Thoracic aorta (tissue), 2 donors: ENCODE measurements at places on chromosomes 4 and X. TPM values are rescaled to one million over a fixed set of nuclear protein-coding genes. Genes with fewer than 3 reads are reported as not detected.

- no peak for DNase-seq
These were observed 65.3 kb downstream of the CLNK start for GRCh38 chr4:10619220-10619619.

DNA sequence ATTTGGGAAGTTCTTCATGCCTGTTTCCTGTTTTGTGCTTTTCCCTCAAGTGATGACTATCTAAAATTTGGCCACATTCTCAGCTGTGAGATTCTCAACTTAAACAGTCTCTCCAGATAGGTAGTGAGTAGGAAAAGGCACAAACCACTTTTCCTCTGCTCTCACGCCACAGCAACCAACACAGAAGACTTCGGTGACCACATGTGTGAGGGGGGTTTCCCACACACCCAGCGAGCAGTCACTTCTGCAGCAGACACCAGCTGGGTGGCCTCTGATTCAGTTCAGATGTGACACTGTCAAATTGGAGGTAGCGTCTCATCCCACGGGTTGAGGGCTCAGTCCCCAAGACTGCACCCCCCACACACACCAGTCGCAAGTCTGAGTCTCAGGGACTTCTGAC is 25.1 kb upstream of the CLDN34 start:
- no peak for DNase-seq

The CT45A3 gene
- total RNA-seq, result not detected

DNA sequence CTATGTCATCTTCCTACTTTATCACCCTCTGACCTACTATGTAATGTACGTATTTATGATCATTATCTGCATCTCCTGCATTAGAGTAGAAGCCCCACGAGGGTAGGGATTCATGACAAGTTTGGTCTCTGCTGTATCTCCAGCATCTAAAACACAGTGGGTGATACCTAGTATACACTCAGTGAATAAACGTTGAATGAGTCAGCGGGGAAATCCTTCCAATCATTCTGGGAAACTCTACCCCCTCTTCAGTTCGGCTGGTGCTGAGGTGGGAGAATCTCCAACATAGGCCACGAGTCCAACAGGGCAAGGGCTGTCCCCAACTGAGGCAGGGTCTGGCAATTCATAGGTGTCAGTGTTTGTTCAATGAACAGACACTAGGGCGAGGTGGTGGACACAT is 74.4 kb upstream of the EFNB1 start:
- DNase-seq, result no peak

DNA sequence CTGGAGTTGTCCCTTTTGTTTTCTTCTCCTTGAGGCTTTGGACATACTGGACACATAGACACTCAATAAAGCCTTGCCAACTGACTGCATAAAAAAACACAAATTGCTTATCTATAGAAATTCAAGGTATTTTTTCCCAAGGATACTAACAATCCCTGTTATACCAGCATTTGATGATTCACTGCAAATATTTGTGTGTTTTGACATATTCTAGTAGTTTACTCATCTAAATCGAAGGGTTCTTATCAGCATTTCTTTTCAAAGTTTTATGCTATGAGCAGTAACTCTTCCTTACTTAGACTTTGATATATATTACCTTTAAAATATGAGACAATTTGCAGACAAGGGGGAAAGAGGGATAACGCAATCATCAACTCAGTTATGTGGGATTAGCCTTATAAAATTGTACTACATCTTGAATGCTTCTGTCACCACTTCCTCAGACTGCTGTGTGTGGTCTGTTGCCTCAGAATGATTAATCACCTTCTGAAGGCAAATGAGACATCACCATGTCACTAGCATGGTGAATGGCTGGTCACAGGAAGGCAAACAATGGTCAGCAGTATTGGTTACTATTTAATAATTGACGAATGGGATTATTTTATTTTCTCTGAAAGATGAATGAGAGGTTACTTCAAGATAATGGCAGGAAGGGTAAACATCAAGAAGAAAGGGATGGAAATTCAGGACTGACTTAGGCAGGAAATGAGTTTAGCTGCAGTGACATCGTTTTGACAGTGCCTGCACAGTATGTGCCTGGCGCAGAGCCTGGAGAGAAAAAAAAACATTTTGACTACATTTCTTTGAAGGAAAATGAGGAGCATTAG is 544.3 kb upstream of the CNKSR2 start:
- DNase-seq, result no peak

- no peak for DNase-seq
These were observed 7.6 kb downstream of the ACSL1 start for GRCh38 chr4:184818216-184818564.

- DNase-seq, result no peak
These were observed 40.4 kb upstream of the LAS1L start for GRCh38 chrX:65575022-65575421.

- DNase-seq, result no peak
These were observed 241.9 kb upstream of the NWD2 start for GRCh38 chr4:37002625-37003024.

- no peak for DNase-seq
These were observed 51.2 kb upstream of the C1QTNF7 start for GRCh38 chr4:15376594-15376993.

GRCh38 chr4:107989162-107989536 is 540 bp upstream of the HADH start:
- no peak for DNase-seq

DNA sequence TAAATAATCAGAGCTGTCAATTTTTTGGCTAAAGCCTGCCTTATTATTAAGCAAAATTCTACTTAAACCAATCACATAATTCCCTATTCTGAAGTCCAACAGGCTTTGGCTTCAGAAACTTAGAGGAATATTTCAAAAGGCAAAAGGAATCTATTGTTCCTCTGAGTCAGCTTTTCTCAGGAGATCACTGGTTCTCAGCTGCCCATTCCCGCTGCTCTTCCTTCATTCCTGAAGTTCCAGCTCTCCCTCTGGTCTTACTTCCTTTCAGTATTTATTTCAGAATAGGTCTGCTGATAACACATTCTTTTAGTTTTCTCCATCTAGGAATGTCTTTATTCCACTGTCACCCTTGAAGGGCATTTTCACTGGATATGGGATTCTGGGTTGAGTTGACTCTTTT is 133.7 kb downstream of the SOWAHB start:
- no peak for DNase-seq

GRCh38 chrX:107673431-107673830 is 45.1 kb downstream of the PRPS1 start:
- no peak for DNase-seq

GRCh38 chr4:25160714-25161592 is 704 bp upstream of the SEPSECS start:
- DNase-seq, result no peak

The ENPEP gene
- total RNA-seq, result 0.68 TPM

The P2RY4 gene
- 3.9 TPM for total RNA-seq

DNA sequence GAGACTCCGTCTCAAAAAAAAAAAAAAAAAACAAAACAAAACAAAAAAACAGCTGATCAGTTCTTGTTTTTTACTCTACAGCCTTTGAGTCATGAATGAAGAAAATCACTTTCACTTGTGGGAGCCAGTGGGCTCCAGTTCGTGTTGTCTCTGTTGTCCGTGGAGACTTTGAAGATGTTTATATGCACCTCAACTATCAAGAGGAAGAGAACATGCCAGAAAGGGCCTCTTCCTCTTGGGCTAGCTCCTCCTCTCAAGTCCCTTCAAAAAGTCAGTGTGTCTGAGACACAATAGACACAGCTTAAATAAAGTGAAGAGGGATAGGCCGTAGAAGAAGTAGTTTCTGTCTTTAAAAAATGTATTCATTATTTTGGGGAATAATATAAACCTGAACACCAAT is 182.7 kb downstream of the KDR start:
- no peak for DNase-seq

DNA sequence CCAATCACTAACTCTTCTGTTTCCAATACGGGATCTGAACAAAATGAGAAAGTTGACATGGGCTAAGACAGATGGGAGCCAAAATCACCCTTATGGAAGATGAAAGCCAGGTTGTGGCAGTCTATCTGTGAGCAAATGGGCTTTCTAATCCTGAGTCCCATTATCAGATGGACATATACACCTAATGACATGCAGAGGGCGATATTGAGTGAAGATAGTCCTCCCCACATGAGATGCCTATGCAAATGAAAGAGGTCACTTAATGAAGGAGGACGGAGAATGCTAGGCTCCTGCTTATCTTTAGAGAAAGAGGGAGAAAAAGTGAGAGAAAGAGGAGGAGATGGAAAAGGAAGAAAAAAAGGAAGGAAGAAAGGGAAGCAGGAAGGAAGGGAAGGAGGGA is 547.5 kb downstream of the NLGN4X start:
- no peak for DNase-seq

GRCh38 chr4:174592256-174592984 is 70.1 kb upstream of the HPGD start:
- DNase-seq, result no peak

- no peak for DNase-seq
These were observed 617.7 kb upstream of the GRIA3 start for GRCh38 chrX:122566401-122566800.

The TMSB15B gene
- total RNA-seq, result 9.9 TPM

The ADGRL3 gene
- total RNA-seq, result 18.1 TPM

The MAGEA2 gene
- not detected for total RNA-seq

DNA sequence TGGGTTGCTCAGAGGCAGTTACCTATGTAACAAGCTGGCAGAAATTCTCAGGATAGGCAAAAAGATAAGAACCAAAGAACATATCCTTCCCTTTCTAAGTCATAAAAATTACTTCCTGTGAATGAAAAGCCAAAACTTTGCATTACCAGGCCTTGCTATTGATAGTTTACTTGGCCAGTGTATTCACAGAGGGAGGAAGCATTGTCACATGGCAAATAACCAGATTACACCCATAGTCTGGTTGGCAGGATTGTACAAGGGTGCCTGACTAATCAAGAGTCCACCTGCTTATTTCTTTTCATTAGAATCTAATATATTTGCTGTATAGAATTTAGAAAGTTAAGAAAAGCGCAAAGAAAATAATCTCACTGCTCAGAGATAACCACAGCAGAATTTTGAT is 14.1 kb downstream of the XIAP start:
- no peak for DNase-seq

DNA sequence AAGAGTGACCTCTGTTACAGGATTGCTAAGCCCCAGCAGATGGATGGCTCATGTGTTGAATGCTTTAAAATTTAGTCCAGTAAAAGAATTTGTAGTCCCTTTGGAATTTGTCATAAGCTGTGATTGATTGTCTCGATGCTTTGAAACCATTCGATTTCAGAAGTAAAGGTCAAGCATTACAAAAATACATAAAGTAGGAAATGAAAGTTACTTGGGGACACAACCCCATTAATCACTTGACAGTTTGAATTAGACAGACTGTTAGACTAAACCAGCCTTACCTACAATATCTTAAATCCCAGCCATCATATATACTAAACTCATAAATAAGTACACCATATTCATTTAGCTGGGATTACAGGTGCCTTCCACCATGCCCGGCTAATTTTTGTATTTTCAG is 6.6 kb downstream of the REST start:
- no peak for DNase-seq

DNA sequence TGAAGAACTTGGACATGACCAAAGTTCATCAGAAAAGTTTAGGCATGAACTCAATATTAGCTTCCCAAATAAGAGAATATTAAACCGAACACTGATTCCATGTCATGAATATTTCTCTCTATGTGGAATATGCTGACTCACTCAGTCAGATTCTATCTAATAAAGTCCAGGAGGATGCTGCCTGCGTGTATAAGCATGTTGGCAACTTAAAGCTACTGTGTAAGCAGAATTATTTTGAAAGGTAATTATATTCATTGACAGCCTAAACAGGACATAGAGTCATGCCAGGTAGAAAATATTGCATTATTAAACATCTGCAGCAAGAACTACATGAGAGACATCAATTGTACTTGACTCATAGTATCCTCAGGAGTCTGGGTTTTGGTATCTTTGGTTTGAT is 367.9 kb upstream of the SPOCK3 start:
- DNase-seq, result no peak

The IQCM gene
- total RNA-seq, result not detected

DNA sequence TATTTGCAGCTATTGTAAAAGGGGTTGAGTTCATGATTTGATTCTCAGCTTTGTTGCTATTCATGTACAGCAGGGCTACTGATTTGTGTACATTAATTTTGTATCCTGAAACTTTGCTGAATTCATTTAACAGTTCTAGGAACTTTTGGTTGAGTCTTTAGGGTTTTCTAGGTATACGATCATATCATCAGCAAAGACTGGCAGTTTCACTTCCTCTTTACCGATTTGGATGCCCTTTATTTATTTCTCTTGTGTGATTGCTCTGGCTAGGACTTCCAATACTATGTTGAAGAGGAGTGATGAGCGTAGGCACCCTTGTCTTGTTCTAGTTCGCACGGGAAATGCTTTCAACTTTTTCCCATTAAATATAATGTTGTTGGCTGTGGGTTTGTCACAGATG is 48.1 kb downstream of the NPY1R start:
- no peak for DNase-seq

DNA sequence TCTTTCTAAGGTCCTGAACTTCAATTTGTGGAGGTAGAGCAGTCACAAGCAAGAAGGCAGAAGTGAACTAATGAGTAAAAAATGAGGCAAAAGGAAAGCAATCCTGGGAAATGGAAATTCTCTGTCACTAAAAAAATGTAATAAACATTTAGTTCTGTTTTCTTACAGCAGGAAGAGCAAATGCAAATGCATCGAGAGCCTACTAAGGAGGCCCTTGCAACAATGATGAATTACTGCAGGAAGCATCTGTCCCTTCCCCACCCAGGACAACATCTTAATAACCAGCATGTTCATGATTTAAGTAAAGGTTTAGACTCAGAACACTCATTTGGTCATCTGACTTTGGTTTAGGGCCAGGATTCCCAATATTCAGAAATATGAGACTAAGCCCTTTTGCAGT is 341.4 kb upstream of the NOCT start:
- DNase-seq, result no peak

- no peak for DNase-seq
These were observed 1852.9 kb upstream of the PCDH10 start for GRCh38 chr4:131296192-131296591.

GRCh38 chrX:143121477-143121876 is 95.7 kb downstream of the SPANXN4 start:
- no peak for DNase-seq

The ZBED1 gene
- total RNA-seq, result 39.7 TPM

DNA sequence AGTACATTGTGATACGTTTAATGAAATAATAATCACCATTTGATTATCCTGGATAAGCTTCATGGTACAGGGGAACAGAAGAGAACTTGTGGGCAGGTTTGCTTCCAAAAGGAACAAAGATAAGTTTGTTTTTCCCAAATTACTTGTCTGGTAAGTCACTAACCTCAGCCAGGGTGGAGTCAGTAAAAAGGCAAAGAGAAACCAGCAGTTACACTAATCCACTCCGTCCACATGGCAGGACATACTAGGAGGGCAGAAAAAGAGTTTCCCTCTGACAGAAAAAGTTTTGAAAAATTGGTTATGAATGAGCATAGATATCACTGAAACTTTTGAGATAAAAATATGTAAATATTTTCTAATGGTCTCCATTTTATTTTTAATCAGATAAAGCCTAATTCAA is 285.9 kb downstream of the IL15 start:
- no peak for DNase-seq

The CT45A2 gene
- total RNA-seq, result not detected

The MAGEA3 gene
- not detected for total RNA-seq
